Type B pancreatic cell (in vitro differentiated cells): ENCODE measurements at places on chromosomes 3 and 15.

DNA sequence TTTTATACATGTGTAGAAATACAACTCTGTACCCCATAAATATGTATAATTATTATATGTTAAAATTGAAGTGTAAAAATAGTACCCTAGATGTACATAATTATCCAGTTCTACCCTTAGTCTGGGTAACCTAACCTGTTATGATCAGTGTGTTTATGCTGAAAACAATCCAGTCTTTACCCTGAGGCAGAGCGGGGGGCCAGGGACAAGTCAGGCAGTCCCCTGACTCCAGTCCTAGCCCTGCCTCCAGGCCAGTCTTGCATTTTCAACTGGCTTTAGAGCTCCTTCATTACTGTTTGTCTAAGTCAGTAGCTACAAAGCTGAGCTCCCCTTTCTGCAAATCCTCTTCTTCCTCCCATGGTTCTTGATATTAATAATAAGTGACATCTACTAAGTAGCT lies 3.1 kb downstream of the MESD start:
- DNase-seq, result no peak

DNA sequence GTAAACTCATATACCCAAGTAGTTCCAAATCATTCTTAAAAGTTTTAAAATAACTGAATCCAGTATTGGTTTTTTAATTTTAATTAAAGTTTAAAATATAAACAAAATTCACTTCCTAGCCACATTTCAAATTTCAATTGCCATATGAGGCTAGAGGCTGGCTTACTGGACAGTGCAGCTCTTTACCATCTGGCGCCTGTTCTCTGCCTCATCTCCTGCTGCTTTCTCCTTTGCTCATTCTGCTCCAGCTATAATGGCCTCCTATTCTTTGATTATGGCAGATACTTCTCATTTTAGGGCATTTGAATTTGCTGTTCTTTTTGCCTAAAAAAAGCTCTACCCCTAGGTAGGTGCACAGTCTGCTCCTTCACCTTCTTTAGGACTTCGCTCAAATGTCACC lies 19.1 kb downstream of the ARMC8 start:
- DNase-seq, result no peak

- no peak for DNase-seq
These were observed 1.2 kb downstream of the TWF2 start for GRCh38 chr3:52237657-52238172.

- DNase-seq, result no peak
These were observed 2.9 kb downstream of the NGRN start for GRCh38 chr15:90268415-90268814.
